ENCODE measurements at places on chromosomes 7 and 10.
A peak's percentile ranks its signal among the peaks of the same experiment; 100 is the strongest.

DNA sequence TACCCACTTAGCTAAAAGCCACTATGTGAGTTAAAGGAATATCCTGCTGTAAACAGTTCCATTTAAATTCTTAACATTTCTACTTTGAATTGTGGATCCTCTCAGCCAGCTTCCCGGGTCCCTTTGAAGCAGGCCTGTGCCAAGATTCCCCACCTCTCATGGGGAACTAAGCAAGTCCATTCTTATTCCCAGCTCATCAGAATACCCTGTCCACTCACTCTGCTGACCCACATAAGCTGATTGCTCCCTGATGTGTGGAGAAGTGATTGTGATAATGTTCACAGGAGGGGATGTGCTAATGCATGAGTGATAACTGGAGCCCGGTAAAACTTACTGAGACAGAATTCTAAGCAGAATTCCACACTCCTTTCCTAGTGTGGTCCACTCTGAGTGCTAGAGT, 709.7 kb downstream of the CNTNAP2 start:
- no peak for DNase-seq

GRCh38 chr10:121062115-121062514, 211.0 kb downstream of the WDR11 start:
- DNase-seq: no peak

GRCh38 chr10:91805110-91805838, 7.0 kb downstream of the TNKS2 start:
- no peak for DNase-seq

- no peak for DNase-seq
Observed at GRCh38 chr7:95755277-95755934, 16.9 kb upstream of the DYNC1I1 start.

DNA sequence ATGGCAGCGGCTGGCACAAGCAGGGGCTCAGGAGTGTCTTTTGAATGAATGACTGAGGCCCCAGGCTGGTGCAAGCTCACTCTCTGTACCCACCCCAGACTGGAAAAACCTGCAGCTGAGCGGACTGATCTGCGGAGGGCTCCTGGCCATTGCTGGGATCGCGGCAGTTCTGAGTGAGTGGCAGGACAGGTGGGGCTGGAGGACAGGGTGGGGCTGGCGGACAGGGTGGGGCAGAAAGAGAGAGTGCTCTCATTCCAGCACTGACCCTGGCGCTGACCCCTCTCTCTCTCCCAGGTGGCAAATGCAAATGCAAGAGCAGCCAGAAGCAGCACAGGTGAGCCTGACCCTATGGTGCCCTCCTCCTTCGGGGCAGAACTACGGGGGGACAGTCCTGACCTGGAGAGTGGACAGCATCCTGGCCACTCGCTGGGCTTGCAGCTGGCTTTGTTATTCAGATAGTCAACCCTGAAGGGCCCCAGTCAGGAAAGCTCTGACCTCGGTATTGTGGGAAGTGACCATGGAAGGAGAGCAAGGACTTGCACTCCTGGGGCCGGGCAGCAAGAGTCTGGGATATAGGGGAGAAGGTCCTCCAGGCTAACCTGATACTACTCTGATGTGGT, 4.1 kb downstream of the FXYD4 start:
- no peak for DNase-seq

DNA sequence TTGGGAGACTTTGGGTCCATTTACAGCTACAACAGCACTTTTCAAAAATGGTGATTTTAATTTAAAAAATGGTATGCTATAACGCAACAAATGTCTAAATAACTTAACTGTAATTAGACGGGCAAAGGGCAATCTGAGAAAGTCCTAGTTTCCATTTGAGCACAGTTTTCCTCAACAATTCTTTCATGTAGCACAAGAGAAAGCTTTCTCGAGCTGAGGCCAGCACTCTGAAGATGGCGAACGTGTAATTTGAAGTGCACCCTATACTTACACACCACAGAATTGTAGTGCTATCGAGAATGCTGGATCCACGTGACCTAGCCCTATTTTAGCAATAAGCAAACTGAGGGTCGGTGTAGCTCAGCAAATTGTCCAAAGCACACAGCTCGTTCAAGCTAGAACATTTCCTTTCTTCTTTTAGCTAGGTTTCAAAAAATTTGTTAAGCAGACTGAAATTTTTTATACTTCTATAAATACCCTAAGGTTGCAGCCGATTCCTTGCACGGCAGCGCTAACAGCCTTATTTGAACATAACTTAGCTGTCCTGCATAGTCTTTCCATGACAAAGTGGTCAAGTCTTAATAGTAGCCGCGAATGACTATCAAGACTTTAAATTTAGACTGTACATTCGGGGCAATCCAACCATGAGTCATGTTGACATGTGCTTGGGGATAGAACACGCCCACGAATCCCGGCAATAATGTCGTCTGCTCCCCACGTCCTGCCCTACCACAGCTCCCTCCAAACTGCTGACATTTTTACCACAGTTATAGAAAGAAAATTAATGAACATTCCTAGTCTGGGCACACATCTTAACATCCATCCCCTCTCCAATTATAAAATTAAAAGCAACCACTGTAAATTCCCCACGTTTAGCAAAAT, 10.0 kb downstream of the KLF6 start:
- peak; percentile 93 for DNase-seq

GRCh38 chr10:93224005-93224779, 150.5 kb downstream of the CYP26A1 start:
- DNase-seq: no peak

- peak; percentile 22 for DNase-seq
Observed at GRCh38 chr10:99329304-99329553, at the start of gene CNNM1. Gene CNNM1, plus strand, starts transcription at chr10:99329356. Its CDS starts 32 bp downstream, at chr10:99329388.

- no peak for DNase-seq
Observed at GRCh38 chr7:16688249-16688648, 42.3 kb downstream of the BZW2 start.

GRCh38 chr10:50325449-50326171, 74.3 kb upstream of the ASAH2 start:
- DNase-seq: peak; percentile 96

GRCh38 chr7:80240265-80241025, 105.8 kb downstream of the GNAI1 start:
- DNase-seq: no peak

GRCh38 chr7:101172854-101173751, 7.0 kb downstream of the NAT16 start:
- DNase-seq: peak; percentile 79

GRCh38 chr10:52950578-52950977, 178.0 kb upstream of the MBL2 start:
- DNase-seq: no peak

DNA sequence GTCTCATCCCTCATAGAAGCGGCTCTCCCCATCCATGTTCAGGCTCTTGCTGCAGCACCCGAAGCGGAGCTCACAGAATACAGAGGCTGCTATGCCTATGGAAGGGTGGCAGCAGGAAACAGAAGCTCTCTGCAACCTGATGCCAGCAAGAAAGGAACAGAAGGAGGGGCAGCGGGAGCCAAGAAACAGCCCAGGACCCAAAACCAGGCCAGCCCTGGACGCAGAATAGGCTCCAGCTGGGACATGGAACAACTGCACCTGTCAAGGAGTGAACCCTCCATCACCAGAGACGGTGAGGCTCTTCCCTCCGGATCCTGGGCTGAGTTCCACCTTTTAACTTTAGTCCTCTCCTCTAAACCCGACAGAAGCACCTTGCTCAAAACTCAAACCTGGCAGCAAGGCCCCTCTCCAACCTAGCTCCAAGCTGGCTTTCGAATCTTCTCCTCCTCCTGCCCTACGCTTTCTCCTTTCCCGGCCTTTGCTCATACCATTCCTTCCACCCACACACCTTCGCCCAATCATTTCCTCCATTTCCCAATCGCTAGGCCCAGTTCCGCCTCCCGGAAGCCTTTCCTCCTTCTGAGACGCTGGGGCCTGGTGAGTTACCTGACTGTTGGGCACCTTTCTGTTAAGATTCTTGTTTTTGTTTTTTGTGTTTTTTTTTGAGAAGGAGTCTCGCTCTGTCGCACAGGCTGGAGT, 122.8 kb upstream of the ZNF92 start:
- DNase-seq: no peak

DNA sequence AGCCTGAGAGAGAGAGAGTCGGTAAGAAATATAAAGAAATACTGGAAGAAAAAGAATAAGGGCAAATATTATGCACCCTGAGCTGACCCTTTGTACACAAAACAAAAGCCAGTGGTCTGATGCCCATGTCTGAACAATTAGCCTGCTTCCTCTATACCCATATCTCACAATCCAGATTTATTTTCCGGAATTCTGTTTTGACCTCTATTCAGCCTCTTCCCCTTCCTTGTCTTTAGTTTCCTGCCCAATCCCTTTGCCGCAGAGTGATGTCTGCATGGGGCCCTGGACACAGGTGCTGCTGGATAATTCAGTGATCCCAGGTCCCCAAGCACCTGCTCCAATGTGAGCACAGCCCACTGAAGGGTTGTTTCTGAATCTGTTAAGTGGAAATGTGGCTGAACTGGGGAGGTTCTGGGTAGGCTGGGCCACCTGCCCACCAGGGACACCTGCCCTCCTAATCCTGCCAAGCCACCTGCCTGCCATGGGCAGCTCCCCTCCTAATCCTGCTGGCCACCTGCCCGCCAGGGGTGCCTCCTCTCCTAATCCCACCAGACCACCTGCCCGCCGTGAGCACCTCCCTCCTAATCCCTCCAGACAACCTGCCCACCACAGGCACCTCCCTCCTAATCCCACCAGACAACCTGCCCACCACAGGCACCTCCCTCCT, 23.0 kb downstream of the ADGRA1 start:
- DNase-seq: no peak

DNA sequence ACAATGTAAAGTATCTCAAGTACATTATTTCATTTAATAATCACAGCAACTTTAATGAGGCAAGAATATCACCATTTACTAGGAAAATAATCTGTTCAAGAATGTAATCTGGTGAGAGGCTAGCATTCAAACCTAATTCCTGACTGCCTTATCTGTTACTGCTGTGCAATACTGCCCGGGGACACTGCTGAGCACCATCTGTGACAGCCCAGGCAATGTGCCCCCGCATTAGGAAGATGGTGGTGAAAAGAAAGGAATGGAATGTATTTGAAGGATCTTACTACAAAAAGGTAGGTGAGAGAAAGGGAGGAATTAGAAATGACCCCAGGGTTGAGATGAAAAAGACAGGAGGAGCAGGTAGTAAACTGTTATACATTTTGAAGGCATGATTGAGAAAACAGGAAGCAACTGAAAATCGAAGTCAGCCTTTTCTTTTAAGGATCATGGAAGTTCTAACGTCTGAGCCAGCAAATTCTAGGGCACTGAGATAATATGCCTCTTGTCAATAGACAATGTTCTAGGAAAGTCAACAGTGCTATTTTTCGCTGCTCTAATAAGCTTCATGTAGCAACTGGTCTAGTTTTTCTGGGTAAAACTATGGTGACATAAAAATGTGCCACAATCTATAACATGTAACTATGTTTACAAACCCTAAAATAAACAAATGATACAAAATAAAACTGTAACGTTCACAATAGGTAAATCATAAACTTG, 90.4 kb downstream of the ETV1 start:
- DNase-seq: no peak

DNA sequence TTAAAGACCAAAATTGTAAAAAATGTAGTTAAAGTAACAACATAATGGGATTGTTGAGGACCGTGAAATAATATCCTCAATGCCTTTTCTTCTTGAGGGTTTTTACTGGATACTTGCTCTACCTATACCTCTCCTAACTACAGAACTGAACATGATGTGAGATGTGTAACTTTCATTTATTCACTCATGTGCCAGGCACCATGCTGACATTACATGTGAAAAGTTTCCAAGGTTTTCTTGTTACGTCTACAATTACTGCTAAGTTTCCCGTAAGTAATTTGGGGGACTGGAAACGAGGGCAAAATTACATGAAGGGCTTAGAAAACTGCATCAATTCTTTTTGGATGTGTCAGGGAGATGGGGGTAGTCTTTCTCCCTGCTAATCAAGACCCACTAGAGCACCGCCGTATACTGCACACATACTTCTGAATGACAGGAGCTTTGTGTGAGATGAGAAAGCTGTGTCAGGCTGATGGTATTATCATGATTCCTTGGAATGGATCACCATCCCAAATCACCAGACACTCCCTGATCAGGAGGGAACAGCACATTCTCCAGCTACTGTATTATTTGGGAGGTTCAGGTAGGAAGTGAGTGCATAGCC, 41.8 kb downstream of the PTPRZ1 start:
- DNase-seq: no peak

GRCh38 chr7:150797661-150798060, 2.5 kb downstream of the TMEM176B start:
- DNase-seq: no peak

- DNase-seq: no peak
Observed at GRCh38 chr10:99781734-99782429, 558 bp upstream of the ABCC2 start.

DNA sequence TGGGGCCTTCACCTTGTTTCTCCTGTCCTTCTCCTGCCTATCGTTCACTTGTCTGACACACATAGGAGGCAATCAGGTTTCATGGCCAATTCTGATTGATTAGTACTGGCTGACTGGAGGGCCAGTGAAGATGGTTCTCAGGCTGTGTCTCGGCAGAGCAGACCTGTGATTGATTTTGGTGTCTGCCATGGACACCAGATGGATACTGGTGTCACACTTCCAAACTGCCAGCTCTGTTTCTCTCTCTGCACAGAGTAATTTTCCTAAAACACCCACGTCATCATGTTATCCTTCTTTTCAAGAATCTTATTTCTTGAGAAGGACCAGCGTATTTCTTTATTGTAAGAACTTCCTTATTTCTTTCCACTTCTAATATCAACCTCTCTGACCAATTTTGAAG, 117.1 kb downstream of the ICA1 start:
- no peak for DNase-seq

GRCh38 chr10:69568472-69569395, 4.5 kb downstream of the NEUROG3 start:
- DNase-seq: no peak
